CD4-positive, alpha-beta T cell treated with Interleukin-6 at 100 ng/mL for 8 hours (primary cell): ENCODE measurements at places on chromosomes 12 and 14.

DNA sequence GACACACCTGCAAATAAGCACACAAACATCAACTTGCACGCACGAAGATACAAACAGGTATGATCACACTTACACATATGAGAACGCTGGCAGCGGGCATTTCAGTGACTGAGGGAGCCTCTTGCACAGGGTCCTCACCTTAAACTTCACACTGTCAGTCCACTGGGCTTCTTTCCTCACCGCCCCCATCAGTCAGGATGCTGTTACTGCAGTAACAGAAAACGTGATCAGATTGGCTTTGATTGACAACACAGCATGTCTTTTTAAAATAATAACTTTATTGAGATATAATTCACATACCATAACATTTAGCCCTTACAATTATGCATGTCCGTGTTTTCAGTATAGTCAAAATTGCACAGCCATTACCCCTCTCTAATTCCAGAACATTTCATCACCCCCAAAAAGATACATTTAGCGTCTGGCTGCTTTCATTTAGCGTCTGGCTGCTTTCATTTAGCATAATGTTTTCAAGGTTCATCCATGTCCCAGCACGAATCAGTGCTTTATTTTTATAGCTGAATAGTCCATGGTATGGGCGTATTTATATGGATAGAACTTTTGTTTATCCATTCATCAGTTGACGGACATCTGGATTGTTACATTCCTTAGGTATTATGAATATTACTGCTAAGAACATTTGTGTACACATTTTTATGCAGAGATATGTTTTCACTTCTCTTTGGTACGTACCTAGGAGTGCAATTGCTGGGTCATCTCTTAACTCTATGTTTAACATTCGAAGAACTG lies 8.4 kb downstream of the CCDC197 start:
- no peak for DNase-seq

DNA sequence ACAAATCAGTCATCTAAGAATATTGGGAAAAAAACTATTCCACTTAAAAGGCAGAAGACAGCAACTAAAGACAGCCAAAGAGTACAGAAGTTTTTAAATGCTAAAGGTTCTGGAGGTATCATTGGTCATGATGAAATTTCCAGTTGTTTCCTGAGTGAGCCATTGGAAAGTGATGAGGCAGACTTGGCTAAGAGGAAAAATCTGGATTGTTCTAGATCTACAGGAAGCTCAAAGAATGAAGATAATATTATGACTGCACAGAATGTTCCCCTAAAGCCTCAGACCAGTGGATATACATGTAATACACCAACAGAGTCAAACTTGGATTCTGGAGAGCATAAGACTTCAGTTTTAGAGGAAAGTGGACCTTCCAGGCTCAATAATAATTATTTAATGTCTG lies 22.8 kb downstream of the GALNT4 start:
- no peak for DNase-seq

DNA sequence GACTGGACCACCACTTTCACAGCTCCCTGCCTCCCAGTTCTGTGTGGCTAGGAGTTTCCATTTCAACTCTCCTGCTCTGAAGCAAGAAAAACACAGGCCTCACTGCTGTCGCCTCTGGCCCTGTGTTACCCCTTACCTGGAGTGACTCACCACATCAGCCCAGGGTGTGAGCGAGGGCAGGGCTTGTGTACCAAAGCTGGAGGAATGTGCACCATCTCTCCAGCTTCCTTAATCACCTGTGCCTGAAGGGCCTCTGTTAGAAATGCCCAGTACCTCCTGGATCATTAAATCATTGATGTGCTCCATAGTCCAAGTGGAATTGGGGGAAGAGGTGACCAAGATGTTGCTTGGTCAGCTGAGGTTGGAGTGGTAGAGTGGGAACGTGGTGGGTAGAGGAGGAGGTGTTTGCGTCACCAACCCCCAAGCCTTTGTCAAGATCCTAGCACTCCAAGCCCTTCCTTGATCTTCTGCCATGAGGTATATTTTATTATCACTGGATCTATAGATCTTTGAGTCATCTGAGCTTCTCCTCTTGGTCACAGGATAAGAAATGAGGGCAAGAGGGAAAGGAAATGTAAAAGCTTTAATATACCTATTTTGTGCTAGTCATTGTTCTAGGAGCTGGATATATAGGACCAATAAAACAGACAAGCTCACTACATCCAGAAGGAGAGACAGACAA lies 51.3 kb downstream of the SSPN start:
- DNase-seq: no peak

- no peak for DNase-seq
Observed at GRCh38 chr12:21384261-21384660, 11.6 kb downstream of the IAPP start.

- no peak for DNase-seq
Observed at GRCh38 chr12:88111074-88111652, 30.7 kb downstream of the CEP290 start.

- DNase-seq: no peak
Observed at GRCh38 chr12:8950221-8950527, 729 bp upstream of the M6PR start.

- DNase-seq: no peak
Observed at GRCh38 chr14:93249128-93249831, 42.2 kb downstream of the UBR7 start.

DNA sequence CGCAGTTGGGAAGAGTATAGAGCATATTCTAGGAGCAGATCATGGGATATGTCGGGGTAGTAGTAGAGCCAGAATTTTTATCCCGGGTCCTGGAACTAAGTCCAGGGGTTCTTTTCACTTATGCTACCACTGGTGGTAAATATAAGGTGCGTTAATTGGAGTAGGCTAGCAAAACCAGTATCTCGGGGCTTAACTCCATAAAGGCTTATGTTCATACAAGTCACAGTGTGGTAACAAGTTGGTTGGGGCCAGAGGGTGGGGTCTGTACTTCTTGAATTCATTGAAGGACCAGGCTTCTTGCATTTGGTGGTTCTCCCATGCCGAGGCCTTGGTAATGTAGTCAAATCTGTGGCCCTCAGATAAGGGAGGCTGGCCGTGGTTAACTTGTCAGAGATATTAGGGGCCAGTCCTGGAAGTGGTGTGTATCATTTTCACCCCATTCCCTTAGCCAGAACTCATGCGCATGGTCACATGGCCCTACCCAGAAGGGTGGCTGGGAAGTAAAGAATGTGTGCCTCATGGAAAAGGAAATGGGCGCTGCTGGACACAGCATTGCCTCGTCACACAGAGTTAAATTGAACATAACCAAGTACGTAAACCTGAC lies 1.5 kb upstream of the ZNF641 start:
- no peak for DNase-seq

- no peak for DNase-seq
Observed at GRCh38 chr12:6368906-6369525, 6.3 kb downstream of the SCNN1A start.

- DNase-seq: no peak
Observed at GRCh38 chr14:21263284-21264024, 5.8 kb downstream of the HNRNPC start.

- DNase-seq: no peak
Observed at GRCh38 chr14:29558516-29558915, 369.1 kb downstream of the PRKD1 start.

- no peak for DNase-seq
Observed at GRCh38 chr14:71070169-71070568, 162.9 kb downstream of the PCNX1 start.

DNA sequence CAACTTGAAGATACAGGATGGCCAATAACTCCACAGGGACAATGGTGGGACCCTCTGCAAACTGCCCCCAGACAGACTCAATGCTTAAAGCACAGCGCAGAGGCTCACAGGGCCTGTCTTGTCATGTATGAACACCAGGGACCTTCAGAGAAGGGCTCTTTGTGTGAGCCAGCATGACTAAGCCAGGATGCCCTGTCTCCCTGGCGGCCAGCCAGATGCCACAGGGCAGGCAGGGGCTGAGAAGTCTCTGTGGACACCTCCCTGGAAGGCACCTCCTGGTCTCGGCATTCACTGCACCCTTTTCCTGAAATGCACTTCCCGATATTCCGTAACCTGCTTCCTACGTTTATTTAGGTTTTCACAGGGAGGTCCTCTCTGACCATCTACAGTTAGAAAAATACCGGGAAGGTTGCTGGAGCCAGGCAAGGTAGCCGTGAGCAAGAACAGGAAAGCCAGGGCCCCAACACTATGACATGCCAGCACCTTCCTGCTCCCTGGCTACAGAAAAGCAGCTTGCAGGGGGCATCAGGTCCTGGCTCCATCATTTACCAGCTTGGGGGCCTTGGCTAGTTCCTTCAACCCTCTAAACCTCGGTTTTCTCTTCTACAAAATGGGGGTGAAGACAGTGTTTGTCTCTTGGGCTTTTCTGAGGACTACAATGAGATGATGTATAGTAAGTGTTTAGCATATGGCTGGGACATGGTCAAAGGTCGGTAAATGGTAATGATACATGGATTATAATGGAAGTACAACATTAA lies 65.0 kb downstream of the PITPNM2 start:
- no peak for DNase-seq

DNA sequence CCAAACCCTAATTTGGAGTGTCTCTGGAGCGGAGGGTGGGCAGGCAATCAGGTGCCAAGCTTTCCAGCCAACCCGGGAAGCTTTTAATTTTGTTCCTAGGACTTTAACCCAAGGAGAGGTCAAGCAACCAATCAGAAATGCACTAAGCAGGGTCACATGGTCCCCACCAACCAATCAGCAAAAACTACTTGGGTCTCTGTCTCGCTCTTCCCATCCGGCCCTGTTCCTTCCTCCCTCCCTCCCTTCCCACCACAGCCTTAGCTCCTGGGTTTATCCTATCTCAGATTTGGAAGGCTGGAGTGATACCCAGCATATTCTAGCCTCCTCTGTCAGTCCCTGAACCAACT lies 7.3 kb downstream of the HOXC5 start:
- no peak for DNase-seq

- DNase-seq: no peak
Observed at GRCh38 chr12:113949321-113950305, 16.5 kb downstream of the RBM19 start.

- DNase-seq: no peak
Observed at GRCh38 chr14:73463411-73463810, 5.1 kb upstream of the NUMB start.

DNA sequence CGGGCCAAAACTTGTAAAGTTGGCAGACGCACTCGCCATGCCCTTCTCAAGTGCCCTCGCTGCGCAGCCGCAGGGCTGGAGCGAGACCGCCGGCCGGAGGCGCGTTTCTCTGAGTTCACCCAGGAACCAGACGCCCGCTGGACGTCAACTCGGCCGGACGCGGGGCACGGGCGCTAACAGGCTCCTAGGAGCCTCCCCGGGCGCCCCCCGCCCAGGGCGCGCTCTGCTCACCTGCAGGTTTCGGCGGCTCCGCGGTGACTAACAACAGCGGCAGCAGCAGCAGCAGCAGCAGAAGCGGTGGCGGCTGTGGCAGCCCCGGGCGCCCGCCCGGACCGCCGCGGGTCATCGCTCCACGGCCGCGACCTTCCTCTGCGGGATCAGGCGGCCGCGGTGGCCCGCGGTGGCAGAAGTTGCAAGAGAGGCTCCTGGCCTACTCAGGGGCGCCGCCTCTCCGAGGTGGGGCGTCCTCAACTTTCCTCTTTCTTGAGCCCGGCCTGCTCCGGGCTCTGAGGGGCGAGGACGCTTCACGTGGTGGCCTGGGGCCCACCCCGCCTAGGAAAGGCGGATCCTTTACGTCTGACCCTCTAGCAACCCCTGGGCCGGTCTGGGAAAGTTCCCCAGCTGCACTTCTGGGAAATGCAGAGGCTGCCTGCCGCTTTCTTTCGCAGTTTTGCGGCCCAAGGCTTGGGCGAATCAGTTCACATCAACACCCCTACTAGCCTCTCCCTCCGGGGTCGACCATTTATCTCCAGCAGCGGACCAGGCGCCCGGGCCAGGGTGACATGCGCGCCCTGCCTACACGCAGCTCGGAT lies at the start of gene PLBD1:
PLBD1 (minus strand) TSS at position 533 of the 812 bp plus-strand sequence; CDS start at position 346, 187 bp downstream.
- no peak for DNase-seq

DNA sequence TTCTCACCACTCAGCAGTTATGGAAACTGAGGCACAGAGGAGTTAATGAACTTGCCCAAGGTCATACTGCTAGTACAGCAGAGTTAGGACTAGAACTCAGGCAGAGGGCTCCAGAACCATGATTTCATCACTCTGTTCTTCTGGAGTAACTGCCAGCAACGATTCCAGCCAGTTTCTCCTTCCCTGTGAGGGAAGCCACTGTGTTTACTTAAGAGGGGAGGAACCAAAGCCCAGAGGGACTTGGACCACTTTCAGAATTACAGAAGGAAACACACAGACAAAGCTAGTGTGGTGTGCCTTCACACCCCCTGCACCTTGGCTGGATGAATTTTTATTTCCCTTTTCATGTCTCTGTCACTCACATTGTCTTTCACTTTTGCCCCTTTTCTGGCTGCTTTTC lies 398.2 kb downstream of the DPF3 start:
- no peak for DNase-seq

DNA sequence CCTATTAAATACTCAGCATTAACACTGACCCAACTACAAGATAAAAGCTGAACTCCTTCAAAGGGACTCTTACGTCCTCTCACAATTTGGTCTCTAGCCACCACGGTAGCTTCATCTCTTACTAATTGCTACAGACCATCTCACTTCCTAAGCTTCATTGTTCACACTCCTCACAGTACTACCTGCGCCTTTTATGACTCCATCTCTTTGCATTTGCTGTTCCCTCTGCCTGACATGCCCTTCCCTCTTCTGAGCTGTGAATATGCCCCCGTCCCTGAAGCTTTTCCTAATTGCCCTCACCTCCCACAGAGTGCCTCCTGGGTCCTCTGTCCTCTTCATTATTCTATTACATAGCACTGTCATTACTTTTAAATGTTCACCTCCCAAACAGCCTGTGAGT lies 2.5 kb downstream of the EEA1 start:
- DNase-seq: no peak

DNA sequence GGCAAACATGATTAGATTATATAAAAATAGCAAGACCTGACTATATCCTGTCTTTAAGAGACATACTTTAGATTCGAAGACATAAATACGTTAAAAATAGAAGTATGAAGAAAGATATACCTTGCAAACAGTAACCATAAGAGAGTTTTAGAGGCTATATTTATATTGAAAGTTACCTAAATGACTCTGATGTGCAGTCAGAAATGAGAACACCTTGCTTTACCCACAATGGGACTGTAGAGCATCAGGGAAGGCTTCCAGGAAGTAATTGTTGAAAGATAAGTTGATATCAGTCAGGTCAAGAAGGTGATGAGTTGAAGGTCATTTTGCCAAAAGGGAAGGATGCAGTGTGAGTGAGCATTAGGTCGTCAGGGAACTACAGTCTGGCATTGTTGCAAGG lies 110.2 kb downstream of the NEDD1 start:
- no peak for DNase-seq

DNA sequence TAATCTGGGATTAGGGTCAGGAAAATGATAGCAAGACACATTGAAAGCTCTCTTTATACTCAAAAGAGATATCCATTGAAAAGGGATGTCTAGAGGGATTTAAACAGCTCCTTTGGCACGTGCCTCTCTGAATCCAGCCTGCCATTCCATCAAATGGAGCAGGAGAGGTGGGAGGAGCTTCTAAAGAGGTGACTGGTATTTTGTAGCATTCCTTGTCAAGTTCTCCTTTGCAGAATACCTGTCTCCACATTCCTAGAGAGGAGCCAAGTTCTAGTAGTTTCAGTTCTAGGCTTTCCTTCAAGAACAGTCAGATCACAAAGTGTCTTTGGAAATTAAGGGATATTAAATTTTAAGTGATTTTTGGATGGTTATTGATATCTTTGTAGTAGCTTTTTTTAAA lies 25.4 kb upstream of the PLEKHD1 start:
- DNase-seq: no peak
